ENCODE measurements at places on chromosomes 3 and 15.

- no peak for DNase-seq
Measured at GRCh38 chr3:184899953-184900595, 88.1 kb downstream of the VPS8 start.

DNA sequence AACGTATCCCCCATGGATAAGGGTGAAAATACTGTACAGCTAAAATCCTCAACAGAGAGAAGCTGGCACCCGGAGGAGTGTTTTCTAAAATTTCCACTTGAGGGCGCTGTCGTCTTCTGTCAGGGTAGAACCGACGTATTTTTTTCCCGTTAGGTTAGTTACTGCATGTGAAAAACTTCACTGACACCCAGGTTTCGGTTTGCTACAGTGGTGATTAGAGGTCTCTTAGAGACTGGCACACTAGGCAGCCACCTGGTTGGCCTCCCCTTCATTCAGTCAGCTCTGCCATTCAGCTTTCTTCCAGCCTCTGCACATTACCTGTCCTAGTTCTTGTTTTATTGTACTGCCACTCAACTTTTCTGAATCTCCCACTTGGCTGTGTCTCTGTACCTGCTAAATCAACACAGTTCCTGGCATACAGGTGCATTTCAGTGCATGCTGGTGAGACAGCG lies 18.4 kb downstream of the CCK start:
- DNase-seq, result peak; percentile 60

DNA sequence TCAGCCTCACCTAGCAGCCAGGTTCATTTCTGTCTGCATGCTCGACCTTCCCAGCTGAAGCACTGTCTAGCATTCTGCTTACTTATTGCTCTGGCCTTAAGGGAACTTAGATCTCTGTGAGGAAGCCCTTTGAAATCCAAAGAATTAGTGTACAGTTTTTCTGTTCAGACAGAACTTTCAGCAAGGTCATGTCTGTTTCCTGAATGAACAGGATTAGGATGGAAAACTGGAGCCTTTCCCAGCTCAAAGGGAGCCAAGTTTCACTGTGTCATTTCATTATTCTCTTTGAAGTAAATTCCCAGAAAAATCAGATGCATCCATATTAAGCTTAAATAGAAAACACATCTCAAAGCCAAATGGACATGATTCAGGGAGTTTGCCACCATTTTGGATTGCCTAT lies 457.3 kb upstream of the KCNMB2 start:
- DNase-seq, result no peak

DNA sequence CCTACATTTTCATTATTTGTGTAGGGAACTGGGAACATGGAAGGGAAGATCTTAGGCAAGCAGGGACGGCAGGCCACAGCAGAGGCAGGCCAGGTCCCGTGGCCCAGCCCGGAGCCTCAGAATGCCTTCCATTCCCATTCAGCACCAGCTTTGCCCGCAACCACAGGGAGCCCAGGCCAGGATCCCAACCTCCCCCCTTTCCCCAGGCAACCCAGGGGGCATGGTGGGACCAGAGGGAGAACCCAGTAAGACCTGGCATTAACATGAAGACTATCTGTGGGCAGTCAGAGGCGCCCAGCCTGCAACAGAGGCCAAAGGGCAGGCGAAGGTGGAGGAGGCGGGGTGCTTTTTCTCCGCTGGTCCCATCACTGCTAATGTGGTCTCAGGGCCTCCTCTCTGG lies 135.6 kb downstream of the TPRA1 start:
- no peak for DNase-seq

DNA sequence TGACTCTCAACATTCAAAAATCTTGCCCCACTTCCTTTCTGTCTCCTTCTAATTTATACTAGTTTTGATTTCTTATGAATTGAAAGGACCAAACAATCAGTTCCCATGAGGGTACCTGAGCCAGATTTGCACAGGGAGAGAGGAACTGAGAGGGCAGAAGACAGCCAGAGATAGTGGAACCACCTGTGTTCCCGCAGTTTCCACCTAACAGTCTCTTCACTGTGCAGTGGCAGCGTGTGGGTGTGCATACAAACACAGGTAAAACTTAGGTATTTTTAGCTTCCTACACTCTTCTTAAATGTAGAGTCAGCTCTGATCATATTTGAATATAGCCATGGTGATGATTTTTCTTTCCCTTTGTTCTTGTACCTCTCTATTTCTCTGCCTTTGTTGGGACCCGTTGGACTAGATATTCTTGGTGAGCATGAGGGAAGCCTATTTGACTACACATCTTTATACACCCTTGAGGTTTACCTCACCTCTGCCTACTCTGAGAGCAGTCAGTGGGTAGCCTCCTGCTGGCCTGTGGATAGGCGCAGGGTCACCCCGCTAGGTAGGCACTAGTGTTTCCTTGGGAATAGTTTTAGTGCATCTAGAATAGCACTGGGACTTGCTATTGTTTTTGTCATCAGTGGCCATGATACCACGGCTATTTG lies 58.8 kb downstream of the MAP3K13 start:
- no peak for DNase-seq

- no peak for DNase-seq
Measured at GRCh38 chr3:69328103-69328962, 57.6 kb downstream of the FRMD4B start.

DNA sequence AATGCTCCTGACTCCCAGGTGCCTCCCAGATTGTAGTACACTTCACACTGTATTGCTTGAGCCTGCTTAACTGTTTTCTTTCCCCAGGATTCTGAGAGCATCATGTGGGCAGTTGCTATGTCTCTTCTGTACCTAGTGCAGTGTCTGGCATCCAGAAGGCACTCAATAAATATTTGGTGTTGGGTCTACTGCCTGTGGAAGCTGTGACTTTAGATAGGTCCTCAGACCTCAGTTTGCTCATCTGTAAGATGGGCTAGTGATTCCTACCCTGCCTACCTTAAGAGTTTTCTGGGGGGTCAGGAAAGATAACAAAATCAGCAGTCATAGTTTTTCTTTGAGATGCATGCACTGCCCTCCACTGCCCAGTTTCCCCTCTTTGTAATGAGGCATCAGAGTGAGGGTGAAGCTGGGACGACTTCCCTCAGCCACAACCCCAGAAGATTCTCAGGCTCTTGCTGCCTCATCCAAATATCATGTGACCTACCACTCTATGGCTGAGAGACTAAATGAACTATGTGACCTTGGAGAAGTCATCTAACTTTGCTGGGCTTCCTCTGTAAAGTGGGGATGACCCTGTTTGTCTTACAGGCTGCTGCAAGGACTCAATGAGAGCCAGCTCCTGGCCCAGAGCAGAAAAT lies 50.4 kb downstream of the ATP2B2 start:
- DNase-seq, result no peak

GRCh38 chr15:57220205-57220604 lies 156.1 kb upstream of the CGNL1 start:
- no peak for DNase-seq

DNA sequence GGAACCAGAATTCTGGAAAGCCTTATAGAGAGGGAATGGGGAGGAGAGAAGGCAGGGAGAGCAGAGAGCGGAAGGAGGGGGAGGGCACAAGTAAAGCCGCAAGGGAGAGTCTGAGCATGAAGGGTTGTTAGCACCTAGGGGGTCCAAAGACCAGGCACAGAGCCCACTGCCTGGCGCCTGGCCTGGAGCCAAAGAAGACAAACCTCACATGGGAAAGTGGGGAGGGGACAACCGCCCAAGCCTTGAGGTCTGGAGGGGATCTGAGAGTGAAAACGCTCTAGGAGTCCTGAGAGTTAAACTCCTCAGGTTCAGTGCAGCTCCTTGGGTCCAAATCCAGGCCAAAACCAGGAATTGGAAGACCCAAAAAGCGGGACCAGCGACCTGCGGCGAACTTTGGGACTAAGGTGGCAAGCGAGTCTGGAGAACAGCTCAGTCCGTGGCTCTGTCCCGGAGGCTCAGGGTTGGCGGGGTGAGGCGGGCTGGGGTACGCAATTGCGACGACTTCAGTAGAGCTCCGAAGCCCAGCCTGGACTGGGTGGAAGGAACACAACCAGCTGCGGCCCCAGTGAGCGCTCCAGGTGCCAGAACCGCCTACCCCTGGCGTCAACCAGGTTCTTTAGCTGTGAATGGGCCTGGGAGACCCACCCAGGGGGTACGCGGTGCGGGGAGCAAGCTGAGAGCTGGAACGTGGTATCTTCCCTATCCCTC lies 807 bp upstream of the INAFM2 start:
- DNase-seq, result no peak

GRCh38 chr15:30036036-30036703 lies 46.6 kb upstream of the GOLGA8J start:
- no peak for DNase-seq

- no peak for DNase-seq
Measured at GRCh38 chr15:26926081-26926480, 44.9 kb upstream of the GABRG3 start.

- DNase-seq, result peak; percentile 6
Measured at GRCh38 chr3:98068824-98069223, 18.1 kb upstream of the OR5AC2 start.

GRCh38 chr3:96960661-96961330 lies 146.4 kb downstream of the EPHA6 start:
- no peak for DNase-seq

All from HCT116 (cell line).